Activated naive CD4-positive, alpha-beta T cell treated with Interleukin-2 at 50 U/mL for 16 hours (primary cell): ENCODE measurements at places on chromosomes 5 and 9.
A peak's percentile ranks its signal among the peaks of the same experiment; 100 is the strongest.

- no peak for DNase-seq
These were observed 536 bp upstream of the SLC6A7 start for GRCh38 chr5:150189326-150189725.

- DNase-seq = peak; percentile 59
These were observed 21.1 kb downstream of the FAM219A start for GRCh38 chr9:34437006-34437925.

DNA sequence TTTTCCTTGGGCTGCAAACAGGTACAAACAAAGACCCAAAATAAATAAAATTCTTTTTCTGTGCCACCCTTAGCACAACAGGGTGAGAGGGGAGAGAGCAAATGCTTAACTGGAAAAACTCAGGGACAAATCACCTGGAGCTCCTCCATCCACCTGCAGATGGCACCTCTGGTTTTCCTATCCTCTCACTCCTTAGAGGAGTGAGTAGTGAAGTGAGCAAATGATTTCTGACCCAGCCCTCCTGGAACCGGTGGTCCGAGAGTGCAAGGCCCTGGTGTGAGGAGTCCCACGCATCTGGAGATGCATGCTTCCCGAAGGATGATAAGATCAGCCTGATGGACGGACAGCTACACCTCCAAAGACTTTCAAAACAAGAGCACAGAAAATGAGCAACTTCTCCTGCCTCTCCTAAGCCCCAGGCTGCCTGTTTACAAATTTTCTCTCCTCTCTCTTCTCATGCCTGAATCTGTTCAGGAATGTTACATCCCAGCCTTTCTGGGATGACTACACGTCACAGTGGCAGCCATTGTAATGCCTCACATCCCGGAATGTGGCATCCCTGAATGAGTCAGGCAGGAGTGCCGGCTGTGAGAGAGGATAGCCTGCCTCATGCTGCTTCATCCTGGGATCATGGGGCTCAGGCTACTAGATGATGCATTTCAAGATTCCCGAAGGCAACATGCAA is 86.4 kb downstream of the ADRB2 start:
- DNase-seq = no peak

DNA sequence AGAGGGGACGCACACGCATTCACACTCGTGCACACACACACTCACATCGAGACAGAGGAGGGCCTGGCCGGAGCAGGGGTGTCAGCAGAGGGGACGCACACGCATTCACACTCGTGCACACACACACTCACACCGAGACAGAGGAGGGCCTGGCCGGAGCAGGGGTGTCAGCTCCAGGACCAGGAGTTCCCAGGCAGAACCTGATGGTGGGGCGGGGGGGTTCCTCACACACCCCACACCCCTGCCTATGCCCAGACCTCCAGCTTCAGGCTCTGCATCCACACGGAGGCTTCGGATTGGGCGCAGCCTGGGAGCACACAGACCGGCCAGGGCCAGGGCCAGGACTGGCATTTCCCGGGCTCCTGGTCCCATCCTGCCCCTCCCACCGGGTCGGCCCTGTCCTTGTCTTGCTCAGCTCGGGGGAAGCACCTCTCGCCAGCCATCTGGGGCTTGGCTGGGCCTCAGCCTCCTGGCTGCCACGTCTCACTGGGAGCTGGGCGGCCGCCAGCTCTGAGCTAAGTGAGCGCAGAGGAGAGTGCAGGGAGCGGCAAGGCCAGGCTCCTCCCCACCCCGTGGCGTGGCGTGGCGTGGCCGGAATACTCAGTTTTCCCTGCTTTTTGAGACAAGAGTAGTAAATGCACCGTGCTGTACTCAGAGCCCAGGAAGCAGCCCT is 31.3 kb downstream of the ADAMTS2 start:
- DNase-seq = no peak

DNA sequence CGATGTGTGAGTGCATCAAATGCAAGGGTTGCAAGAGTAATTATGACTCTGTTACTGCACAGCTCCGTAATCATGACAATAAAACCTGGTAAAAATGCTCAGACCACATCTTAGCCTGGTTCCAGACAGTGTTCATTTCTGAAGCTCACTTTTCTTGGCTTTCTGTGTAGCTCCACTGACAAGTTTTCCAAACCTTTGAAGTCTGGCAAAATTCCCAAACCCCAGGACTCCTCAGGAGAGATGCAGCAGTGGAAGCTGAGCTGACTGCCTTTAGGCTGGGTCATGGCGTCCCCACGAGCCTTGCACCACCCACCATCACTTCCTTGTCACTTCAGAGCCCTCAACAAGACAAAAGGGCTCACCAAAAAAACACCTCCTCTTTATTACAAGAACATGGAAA is 131.6 kb upstream of the TAS2R1 start:
- DNase-seq = no peak

DNA sequence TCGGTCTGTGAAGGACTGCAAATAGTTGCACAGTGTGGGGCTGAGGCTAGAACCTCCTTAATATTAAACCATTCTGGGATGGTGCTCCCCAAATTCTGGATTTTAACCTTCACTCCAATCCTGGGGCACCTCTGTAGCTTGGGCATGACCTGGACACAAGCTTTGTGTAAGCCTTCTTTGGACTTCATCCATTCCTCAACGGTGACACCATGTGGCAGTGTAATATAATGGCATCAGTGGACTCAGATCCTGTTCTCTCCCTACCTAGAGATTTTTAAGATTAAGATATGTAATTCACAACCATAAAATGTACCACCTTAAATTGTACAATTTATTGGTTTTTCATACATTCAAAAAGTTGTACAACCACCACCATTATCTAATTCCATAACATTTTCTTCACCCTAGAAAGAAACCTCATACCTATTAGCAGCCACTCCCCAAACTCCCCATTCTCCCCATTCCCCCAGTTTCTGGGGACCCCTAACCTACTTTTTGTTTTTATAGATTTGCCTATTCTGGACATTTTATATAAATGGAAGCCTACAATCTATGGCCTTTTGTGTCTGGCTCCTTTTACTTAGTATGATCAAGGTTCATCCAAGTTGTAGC is 4.8 kb upstream of the PLGRKT start:
- DNase-seq = no peak

DNA sequence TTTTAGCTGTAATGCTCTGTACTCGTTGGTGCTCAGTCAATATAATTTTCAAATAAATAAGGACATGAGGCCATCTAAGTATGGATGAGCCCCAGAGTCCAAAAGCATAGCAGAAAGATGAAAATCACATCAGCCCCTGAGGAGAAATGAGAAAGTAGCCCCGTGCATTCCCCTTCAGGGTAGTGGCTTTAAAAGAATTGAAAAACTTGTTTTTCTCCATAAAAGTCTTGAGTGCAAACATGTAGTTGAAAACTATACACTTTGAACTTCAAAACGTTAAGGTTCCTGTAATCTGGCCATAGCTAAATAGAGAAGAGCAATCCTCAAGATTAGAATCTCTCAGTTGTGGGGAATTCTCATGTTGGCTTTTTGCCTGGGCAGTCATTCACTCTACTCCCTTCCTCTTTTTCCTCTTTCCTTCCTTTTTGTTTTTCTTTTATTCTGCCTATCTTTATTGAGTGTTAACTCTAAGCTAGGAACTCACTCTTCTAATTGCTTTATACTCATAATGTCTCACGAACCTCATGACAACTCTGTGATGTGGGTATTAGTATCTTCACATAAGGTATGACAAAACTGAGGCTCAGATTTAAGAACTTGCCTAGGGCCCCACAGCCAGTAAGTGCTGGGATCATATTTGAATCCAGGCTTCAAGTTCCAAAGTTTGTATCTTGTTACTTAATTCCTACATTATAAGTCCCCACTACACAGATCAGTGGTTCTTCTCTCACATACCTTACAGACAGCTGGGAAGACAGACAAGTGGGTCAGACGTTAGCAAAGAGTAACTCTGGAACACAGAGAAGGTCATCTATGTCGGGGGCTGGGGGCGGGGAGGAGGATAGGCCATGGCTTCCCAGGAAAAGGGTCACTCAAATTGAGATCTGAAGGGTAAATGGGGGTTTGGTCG is 46.4 kb upstream of the ABCA1 start:
- no peak for DNase-seq

GRCh38 chr5:88670461-88670860 is 212.5 kb downstream of the MEF2C start:
- DNase-seq = no peak

DNA sequence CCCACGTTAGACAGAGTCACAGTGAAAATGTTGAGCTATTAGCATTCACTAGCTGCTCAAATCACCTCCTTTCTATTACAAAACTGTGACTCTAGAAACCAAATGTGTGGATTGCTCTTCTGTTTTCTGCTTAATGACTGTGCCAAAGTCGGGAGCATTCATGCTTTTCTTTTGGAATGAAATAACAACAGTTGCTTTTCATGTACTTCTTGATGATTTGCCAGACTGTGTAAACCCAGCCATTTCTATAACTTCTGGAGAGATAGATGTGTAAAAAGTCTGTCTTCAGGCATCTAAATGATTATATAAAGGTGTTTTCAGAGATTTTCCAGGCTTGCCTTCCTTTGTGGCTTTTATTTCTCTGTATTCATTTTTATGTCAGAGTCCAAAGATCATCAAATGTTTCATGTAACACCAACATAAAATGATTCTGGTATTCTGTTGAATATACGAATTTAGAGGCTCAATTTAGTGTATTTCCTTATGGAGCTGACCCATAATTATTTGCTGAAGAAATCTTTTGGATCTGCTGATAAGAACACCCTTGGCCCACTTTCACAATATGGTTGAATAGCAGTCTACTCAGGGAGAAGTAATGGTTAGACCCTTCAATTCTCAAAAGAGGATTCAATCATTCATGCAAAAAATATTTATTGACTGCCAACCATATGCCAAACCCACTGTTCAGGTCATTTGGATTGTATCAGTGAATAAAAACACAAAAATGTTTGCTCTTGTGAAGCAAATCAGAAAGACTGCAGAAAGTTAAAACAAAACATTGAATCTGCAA is 581.2 kb downstream of the CDH18 start:
- no peak for DNase-seq

- no peak for DNase-seq
These were observed 11.0 kb downstream of the NIPBL start for GRCh38 chr5:36887532-36887931.

DNA sequence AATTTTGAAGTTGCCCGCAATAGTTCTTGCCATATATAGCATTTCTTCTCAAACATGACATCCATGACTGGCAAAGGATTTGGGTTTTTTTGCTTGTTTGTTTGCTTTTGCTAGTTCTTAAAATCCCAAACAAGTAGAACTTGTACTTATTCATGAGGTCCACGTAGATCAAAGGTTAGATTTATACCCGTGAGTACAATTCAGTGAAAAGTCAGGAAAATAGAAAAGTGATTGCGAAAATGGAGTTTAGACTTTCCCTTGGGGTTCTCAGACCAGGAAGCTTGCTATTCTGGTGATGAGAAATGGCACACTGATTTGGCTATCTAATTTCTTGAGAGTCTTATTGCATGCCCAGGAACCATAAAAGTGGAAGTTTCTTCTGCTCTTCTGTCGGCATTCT is 304.7 kb downstream of the CTNND2 start:
- DNase-seq = no peak

DNA sequence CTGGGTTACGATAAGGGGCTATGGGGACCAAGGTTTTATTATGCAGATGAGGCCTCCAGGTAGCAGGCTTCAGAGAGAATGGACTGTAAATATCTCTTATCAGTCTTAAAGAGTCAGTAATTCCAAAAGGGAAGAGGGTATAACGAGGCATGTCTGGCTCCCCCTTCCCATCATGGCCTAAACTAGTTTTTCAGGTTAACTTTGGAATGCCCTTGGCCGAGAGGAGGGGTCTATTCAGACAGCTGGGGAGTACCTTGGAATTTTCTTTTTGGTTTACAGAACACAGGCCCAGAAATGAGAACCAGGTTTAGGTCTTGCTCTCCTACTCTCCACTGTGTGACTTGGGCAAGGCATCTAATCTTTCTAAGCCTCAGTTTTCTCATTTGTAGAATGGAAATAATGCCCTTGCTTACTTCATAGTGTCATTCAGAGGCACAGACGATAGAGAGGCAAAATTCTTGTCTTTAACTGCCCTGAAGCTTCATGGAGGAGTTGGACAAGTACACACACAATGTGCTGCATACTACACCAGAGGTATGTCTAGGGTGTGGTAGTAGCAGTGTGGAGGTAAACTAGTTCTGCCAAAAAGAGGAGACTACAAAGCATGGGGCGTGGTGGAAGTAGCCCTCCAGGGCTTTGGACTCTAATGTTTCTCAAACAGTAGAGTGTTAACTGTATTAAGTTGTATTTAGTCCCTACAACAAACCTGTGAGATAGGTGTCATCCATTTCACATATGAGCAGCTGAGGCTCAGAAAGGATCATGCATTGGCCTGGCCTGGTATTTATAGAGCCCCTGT is 45.5 kb downstream of the IRF1 start:
- no peak for DNase-seq

DNA sequence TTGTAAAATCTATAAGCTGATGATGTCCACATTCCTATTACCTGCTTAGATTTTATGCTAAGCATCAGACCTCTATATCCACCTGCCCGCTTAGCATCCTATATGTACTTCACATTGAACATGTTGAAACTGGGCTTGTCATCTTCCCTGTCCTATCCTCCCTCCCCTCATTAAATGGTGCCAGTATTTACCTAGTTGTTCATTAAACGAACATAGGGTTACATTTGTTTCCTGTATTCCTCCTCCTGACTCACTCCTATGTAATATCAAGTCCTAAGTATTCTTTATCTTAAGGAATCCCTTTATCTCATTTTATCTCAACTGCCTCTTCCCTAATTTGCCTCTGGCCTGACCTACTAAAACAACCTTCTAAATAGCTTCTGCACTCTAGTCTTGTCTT is 177.8 kb upstream of the MEF2C start:
- DNase-seq = no peak

DNA sequence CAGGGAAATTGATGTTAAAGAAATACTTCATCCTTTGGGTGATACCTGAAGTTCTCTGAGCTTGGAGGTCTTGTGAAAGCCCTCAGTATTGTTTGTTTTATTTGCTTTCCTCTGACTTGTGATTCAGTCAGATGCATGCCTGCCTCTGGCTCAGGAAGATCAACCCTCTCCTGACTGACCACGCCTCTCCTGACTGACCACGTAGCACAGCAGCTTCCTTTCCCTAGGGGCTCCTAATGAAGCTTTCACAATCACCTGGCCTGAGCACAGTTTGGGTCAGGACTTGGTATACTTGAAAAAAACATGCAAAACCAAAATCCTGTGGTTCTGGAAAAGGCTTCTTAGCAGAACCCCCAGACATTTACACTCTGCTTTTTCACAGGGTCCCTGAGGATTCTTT is 3.8 kb downstream of the TGFBI start:
- no peak for DNase-seq

- DNase-seq = no peak
These were observed 58.6 kb downstream of the CEP120 start for GRCh38 chr5:123364441-123365155.

DNA sequence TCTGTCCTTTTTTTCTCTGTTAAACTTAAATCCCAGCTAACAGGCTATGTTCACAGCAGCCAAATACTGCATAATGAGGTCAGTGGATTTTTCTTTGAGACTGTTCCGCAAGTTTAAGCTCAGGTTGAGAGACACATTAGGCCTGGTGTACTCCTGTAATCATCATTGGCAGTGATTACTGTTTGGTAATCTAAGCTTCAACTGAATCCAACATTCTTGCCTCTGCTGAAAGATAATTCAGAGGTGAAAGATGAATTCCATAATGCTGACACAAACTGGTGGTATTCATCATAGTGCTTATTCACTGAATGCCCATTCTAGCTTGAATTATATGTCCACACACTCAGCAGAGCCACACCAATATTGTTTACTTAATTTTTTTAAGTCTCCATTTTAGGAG is 108.5 kb downstream of the NFIB start:
- no peak for DNase-seq
